Tibial nerve (tissue), 4 donors: ENCODE measurements at places on chromosomes 3 and 15. TPM values are rescaled to one million over a fixed set of nuclear protein-coding genes. Genes with fewer than 3 reads are reported as not detected.

DNA sequence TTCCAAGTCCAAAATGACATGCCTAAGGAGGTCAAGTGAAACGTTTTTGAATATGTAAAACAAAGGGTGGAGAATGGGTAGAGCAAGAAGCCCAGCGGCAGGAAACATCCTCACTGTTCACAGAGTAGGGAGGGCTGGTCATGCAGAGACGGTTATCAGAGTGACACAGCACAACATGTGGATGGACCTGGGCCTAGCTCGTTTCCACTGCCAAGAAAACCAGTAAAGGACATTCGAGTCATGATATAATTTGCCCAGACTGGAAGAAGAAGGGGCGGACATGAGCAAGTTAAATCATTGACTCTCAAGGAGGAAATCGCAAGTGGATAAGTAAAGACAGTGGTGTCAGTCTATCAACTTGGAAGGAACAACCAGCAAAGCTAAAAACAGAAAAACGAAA lies 89.3 kb downstream of the LRIG1 start:
- peaks cover 9% of the 10 kb centered on the region for H3K4me1 ChIP-seq
- DNase-seq: no peak
- H3K4me3 ChIP-seq: no peak overlapping the region

The GATM gene
- total RNA-seq: 334 TPM

DNA sequence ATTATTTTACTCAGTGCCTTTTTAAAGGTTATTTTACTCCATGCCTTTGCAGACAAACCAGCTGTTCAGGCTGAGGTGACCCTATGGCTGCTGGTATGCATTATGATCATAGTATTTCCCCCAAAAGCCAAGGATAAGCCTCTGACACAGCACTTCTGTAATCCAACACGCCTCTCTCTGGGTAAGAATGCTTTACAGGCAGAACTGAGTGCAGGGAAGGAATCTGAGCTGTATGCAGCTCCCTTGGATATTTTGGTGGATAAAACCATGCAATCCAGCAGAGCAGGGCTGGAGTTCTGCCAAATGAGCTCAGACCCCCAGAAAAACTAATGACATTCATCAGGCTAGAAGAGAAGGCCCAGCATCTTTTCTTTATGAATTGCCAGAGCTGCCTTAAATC lies 11.7 kb upstream of the MAP1A start:
- H3K36me3 ChIP-seq: no peaks in the 10 kb centered on the region
- no peak overlapping the region for H3K27ac ChIP-seq
- peaks cover 30% of the 10 kb centered on the region for H3K4me1 ChIP-seq
- no peak overlapping the region for H3K4me3 ChIP-seq

DNA sequence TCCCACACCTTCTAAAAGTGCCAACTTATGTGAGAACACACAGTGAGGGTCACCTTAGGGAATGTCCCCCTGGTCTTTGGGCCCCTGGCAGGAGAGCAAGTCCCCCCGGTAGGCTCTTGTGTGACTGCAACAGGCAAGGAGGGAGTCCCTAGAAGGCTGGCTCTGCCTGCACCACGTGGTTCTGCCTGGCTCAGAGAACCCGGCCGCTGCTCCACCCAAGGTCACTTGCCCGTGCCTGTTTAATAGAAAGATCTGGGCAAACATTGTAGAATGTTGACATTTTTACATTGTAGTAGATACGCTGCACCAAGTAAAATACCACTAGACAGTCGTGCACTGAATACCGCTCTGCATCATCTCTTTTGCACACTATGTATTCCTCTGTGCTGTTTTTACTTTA lies 21.9 kb downstream of the GABRA5 start:
- H3K4me3 ChIP-seq: peak overlapping the region; percentile 4
- peaks cover 18% of the 10 kb centered on the region for H3K27me3 ChIP-seq
- no peak for DNase-seq

DNA sequence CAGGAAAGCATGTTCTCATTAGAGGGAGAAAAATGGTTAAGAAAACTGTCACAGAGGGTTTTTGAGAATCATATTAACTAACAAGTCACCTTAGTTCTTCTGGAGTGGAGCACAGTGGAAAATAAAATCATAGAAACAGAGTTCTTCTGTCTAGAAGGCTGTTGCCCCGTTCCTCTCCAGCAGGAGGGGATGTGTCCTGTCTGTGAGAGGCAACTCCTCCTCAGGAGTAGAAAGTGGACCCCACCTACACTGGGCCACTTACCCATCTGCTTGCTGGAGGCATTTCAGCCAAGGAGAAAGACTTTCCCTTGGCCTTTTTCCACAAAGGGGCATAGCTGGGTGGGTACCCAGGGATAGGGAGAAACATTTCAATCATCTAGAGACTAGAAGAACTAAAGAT lies 106.6 kb downstream of the SSR3 start:
- H3K27me3 ChIP-seq: no peaks in the 10 kb centered on the region
- H3K4me1 ChIP-seq: peaks cover 11% of the 10 kb centered on the region
- H3K36me3 ChIP-seq: no peaks in the 10 kb centered on the region

The ZNF774 gene
- 2.9 TPM for total RNA-seq

The ATP2B2 gene
- 0.44 TPM for total RNA-seq

The LRRIQ4 gene
- total RNA-seq: not detected

The ZIC4 gene
- not detected for total RNA-seq

GRCh38 chr3:119918992-119919933 lies 137.4 kb downstream of the NR1I2 start:
- no peak overlapping the region for H3K27ac ChIP-seq
- no peaks in the 10 kb centered on the region for H3K4me1 ChIP-seq
- DNase-seq: no peak

GRCh38 chr15:85792912-85793590 lies 1.7 kb downstream of the KLHL25 start:
- no peaks in the 10 kb centered on the region for H3K27me3 ChIP-seq
- H3K27ac ChIP-seq: peak overlapping the region; percentile 89
- peaks cover 17% of the 10 kb centered on the region for H3K4me1 ChIP-seq
- H3K4me3 ChIP-seq: peak overlapping the region; percentile 90
- no peaks in the 10 kb centered on the region for H3K36me3 ChIP-seq
- no peak for DNase-seq

GRCh38 chr3:42700366-42701288 lies 2.0 kb downstream of the HHATL start:
- no peak overlapping the region for H3K4me3 ChIP-seq
- no peaks in the 10 kb centered on the region for H3K36me3 ChIP-seq
- H3K4me1 ChIP-seq: peaks cover 9% of the 10 kb centered on the region
- no peaks in the 10 kb centered on the region for H3K27me3 ChIP-seq
- no peak overlapping the region for H3K27ac ChIP-seq

The SECISBP2L gene
- 262 TPM for total RNA-seq

DNA sequence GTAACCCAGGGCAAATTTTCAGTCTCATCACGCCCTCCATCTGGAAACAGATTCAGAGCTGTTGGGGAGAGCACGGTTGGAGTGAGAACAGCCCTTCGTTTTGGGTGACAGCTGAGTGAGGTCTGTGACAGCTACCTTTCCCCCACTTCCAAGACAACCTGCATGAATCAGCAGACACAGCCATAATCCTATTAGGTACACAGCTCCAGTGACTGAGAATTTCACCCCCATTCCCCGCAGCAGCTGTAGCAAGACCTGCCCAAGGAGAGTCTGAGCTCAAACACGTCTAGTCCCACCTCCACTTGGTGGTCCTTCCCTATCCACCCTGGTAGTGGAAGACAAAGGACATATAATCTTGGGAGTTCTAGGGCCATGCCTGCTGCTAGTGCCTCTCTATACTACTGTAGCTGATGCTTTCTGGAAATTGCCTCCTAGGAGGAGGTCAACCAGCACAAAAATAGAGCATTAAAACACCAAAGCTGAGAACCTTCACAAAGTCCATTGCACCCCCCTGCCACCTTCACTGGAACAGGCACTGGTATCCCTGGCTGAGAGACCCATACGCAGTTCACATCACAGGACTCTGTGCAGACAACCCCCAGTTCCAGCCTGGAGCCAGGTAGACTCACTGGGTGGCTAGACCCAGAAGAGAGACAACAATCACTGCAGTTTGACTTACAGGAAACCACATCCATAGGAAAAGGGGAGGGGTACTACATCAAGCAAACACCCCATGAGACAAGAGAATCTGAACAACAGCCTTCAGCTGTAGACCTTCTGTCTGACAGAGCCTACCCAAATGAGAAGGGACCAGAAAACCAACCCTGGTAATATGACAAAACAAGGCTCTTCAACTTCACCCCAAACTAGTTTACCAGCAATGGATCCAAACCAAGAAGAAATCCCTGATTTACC lies 448.6 kb upstream of the CBLB start:
- H3K4me1 ChIP-seq: no peaks in the 10 kb centered on the region
- H3K27me3 ChIP-seq: no peaks in the 10 kb centered on the region
- no peak overlapping the region for H3K27ac ChIP-seq

The HIGD1A gene
- 172 TPM for total RNA-seq

The GOLGA8M gene
- 5.0 TPM for total RNA-seq
